ENCODE measurements at places on chromosomes 3 and 15. TPM values are rescaled to one million over a fixed set of nuclear protein-coding genes. Genes with fewer than 3 reads are reported as not detected.

- no peak for DNase-seq
Observed at GRCh38 chr3:133937756-133938601, 42.3 kb upstream of the RAB6B start.

GRCh38 chr15:45573961-45574629 is 13.1 kb upstream of the BLOC1S6 start:
- no peak for DNase-seq

DNA sequence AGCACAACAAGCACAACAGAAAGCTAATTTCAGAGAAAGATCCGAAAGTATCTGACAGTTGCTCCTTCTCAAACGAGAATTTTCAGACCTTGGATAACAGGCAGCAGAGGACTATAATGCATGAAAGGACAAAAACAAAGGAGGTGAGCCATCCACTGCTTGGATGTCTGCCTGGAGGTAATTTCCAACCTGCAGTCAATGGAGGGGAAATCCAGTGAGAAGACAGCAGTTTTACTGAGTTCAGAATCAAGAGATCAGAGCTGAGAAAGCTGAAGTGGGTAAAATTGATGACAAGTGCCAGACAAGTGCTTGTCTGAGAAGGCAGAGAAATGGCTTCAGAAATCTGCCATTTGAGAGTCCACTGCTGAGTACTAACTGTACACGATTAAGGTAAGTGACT is 22.1 kb downstream of the UBE3A start:
- no peak for DNase-seq

Gene SAMMSON
- not detected for total RNA-seq

Gene BFSP2
- not detected for total RNA-seq

- DNase-seq = no peak
Observed at GRCh38 chr15:55267401-55268175, 22.0 kb downstream of the RAB27A start.

DNA sequence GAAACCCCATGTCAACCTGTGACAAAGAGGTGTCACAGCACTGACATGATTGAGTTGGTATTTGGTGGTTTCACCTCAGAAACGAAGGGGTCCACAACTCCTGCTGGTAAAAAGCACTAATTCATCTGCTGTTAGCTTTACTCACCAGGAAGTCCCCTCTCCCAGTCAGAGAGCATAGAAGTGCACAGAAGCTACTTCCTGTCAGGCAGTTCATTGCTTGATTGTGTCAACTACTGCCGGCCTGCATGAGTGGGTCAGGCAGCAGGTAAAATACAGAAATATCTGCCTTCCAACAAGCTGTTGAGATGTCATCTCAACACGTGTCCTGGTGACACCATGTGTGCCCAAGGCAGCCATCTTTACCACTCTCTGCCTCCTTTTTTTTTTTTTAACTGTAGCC is 596.6 kb upstream of the NR2F2 start:
- DNase-seq = no peak

- DNase-seq = no peak
Observed at GRCh38 chr3:170751899-170752293, 118.1 kb downstream of the RPL22L1 start.

- no peak for DNase-seq
Observed at GRCh38 chr3:183148056-183148455, 14.5 kb downstream of the LAMP3 start.

GRCh38 chr15:55260562-55261131 is 29.0 kb downstream of the RAB27A start:
- no peak for DNase-seq

- no peak for DNase-seq
Observed at GRCh38 chr15:94412979-94413746, 181.8 kb downstream of the MCTP2 start.

GRCh38 chr3:129254536-129255230 is 5.3 kb downstream of the COPG1 start:
- no peak for DNase-seq

DNA sequence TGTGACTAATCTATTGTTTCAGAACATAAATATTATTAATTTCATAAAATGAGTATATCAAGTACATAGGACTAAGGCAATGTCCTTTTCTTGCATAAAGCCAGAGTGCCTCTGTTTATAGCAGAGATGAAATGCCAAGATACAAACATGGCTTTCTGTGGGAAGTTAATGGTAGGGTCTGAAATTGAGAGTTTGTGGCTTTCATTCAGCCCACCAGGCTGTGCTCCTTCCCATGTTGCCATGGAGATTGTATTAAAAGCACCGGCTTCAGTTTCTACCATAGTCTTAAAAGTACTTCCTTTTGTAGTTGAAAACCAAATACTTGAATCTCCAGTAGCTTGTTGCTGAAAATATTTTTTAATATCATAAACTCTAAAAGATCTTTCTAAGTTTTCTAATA is 114.0 kb downstream of the LRRC28 start:
- no peak for DNase-seq

- no peak for DNase-seq
Observed at GRCh38 chr3:58874795-58875194, 175.0 kb downstream of the CFAP20DC start.

- DNase-seq = no peak
Observed at GRCh38 chr3:36876181-36876936, 68.5 kb downstream of the TRANK1 start.

- no peak for DNase-seq
Observed at GRCh38 chr3:55526332-55527030, 39.4 kb upstream of the WNT5A start.

Gene DUT
- 62.8 TPM for total RNA-seq

Gene CD200R1
- total RNA-seq = 0.82 TPM

Gene DUOXA2
- not detected for total RNA-seq

DNA sequence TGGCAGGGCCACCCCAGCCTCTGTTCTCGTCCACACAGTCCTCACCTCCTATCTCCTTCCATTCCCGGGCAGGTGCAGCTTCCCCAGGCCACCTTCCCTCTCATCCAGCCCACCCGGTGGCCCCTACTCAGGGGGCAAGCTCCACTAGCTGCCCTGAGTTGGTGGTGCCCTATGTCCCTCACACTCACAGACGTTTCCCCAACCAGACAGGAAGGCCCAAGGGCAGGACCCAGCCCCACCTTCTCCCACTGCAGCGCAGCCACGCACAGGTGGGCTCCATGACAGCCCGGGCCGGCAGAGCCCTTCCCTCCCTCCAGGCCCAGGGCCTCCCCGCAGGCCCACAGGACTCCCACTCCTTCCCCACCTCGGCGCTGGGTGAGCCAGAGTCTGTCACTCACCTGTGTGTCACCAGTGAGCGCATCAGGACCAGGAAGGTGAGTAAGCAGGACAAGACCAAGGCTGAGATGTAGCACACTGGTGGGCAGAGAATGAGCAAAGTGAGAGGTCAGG is 11.1 kb downstream of the ISLR start:
- DNase-seq = no peak

Gene GAP43
- 289 TPM for total RNA-seq

- no peak for DNase-seq
Observed at GRCh38 chr3:149424918-149425317, 47.5 kb upstream of the TM4SF1 start.

DNA sequence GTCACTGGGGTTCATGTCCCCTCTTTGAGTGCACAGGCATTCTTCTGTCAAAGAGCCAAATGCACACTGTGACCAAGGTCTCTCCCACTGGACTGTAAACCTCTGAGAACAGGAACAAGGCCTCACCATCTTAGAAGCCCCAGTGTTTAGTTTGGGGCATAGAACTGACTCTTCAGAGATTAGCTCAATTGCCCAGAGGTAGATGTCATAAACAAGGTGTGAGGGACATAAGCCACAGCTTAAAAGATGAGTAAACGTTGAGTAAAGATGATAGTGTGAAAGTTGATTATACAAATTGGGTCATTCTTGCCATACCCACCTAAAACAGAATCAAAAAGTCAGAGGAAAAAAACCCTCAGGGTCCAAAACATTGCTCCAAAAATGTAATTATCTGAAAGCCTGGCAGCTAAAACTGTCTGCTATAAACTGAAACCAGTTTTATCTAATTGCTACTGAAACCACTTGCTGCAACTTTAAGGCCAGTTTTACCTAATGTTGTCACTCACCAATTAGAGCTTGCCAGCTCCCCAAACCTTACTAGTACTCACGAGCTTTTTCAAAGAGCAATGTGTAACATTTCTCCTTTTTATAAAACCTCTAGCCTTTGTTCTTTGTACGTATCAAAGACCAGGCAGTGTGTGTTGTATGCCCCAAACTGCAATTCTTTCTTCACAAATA is 415.2 kb downstream of the RAP2B start:
- DNase-seq = no peak

Gene GORASP1
- total RNA-seq = 20.4 TPM

- DNase-seq = no peak
Observed at GRCh38 chr15:73081321-73081958, 29.2 kb downstream of the NEO1 start.

Gene APOD
- 2.9 TPM for total RNA-seq

Gene ISL2
- not detected for total RNA-seq

DNA sequence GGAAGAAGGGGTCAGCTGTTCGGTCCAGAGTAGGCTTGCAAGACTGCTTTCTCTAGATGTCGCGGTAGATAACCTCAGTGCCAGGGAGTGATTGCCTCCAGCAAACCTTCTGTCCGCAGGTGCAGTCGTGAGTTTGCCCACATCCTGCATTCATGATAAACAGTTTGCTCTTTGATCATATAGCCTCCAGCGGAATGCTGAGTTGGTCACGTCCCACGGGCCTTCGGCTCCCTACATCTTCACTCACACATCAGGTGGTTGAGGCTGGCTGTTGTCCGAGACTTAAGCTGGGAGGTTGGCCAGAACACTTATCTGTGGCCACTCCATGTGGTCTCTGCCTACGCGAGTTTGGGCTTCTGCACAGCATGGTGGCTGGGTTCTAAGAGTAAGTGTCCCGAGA is 62.1 kb upstream of the NR2C2 start:
- DNase-seq = no peak

GRCh38 chr15:74034206-74034755 is 39.8 kb downstream of the PML start:
- no peak for DNase-seq

DNA sequence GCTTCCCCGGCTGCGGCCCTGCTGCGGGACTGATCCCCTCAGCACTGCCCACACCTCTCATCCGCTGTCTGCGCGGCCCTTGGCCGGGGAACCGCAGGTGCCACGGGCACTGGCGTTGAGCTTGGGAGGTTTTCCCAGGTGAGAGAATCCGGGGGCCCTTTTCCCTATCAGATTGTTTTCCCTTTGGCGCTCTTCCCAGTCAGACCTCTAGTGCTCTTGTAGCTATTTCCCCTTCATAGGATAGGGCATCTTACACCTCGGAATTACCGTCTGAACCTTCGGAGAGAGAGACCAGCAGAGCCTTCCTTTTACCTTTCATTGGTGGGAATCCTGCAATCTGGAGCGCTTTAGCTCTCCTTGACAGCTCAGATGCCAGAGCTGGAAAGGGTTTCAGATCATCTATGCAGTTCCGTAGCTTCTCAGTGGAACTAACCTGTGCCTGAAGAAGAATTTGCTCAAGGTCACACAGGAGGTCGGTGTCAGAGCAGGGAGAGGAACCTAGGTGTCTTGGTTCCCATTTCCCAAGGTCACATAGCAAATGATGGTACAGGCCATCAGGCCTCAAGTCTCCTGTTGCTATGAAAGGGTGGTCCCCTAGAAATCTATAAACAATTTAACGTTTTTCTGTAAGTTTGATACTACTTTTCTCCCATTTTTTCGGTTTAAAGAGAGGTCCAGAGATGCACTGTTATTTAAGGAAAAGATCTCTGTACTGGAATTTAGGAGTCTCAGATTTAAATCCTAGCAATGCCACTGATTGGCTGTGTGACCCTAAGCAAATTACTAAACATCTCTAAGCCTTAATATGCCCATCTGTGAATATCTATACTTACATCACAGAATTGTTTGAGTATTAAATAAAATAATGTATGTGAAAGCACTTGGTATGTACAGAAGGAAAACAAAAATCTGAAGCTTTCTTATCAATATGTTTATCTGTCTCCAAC is 916 bp downstream of the IDH3A start:
- DNase-seq = no peak

- DNase-seq = no peak
Observed at GRCh38 chr3:36512555-36512954, 132.3 kb downstream of the STAC start.

DNA sequence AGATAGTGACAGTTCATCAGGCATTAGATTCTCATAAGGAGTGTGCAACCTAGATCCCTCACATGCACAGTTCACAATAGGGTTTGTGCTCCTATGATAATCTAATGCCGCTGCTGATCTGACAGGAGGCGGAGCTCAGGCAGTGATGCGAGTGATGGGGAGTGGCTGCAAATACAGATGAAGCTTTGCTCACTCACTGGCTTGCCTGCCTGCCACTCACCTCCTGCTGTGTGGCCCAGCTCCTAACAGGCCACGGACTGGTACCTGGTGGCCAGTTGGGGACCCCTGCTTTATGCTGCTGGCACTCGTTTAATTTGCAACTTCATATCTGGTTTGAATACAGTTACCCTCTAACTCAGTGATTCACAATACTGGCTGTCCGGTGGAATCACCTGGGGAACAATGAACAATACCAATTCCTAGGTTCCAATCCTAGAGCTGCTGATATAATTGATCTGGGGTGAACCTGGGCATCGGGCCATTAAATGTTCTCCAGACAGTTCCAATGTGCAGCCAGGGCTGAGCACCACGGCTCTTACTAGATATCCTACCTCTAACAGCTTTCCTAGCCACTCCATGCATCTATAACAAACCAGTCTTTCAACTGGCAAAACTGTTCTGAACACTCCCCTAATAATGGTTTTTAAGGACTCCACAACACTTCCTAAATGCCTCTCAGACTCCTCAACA is 131.4 kb downstream of the ATP1B3 start:
- no peak for DNase-seq

DNA sequence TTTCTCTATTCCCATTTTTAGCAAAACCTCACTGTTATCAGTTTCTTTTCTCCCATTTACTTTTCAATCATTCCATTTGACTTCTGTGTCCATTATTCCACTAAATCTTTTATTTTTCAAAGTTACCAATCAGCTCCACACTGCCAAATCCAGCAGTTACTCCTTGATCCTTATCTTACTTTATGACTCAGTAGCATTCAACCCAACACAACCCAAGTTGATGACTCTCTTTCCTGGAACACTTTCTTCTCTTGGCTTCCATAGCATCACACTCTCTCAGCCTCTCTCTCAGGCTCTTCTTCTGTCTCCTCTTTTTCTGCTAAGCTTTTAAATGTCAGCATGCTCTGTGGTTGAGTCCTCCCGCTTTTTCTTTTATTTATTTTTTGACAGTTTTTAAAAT is 36.3 kb downstream of the RASGRP1 start:
- DNase-seq = no peak

- peak; percentile 34 for DNase-seq
Observed at GRCh38 chr3:179768080-179768479, 115.2 kb downstream of the USP13 start.

Data from frontal cortex (tissue), 4 donors.